ENCODE measurements at places on chromosomes 12 and 14. TPM values are rescaled to one million over a fixed set of nuclear protein-coding genes. Genes with fewer than 3 reads are reported as not detected.

The TAS2R46 gene
- total RNA-seq, result 0.98 TPM

The METTL25 gene
- total RNA-seq, result 9.7 TPM

- no peak for DNase-seq
These were observed 131.8 kb downstream of the TBX5 start for GRCh38 chr12:114274131-114274530.

- DNase-seq, result no peak
These were observed 251.4 kb upstream of the ATP2B1 start for GRCh38 chr12:89960011-89960507.

DNA sequence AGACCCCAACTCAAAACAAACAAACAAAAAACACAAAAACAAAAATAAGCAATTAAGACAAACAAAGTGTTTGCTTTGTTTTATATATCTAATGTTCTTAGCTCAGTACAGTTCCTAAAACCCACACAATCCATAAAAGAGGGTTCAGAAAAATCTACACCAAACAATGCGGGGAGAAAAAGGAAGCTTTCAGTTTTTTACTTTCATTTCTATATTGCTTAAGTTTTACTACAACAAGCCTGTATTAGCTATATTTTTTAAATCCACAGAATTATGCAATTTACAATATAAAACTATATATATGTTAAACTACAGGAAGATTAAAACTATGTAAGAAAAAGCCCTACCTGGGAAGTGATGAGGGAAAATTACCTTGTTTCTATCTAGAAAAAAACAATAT is 41.4 kb downstream of the CLIP1 start:
- DNase-seq, result no peak

DNA sequence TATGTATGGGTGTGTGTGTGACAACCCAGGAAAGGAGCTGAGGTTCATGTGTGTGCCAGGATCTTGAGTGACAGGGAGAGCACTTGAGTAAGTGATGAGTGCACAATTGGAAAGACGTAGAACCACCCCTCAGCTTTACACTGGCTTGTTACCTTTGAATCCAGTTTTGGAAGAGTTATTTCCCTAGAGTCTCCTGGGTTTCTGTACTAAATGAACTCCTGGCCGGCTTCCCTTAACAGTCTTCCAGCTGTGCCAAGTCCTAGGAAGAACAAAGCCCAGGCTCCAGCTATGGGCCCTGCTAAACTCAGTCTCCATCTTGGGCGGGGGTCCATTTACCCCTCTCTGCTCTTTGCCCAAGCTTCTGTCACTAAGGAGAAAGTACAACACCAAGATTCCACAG is 19.7 kb upstream of the NR1H4 start:
- DNase-seq, result no peak

DNA sequence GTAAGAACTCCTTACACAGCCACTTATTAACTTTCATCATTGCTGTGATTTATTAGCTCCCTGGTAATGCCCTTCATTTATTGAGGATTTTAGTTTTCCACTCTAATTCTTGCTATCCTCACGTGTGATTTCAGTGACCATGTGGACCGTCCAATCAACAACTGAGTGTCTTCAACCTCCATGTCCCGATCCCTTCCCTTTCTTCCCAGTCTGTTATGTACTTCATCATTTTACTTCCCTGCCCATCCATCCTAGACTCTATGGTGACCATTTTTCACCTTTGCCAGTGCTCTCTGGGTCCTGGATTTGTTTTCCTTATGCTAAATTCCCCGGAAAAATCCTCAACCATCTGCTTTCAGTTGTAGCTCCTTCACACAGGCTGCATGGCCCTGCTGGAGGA is 111.0 kb downstream of the MSRB3 start:
- DNase-seq, result no peak

- no peak for DNase-seq
These were observed 34.1 kb downstream of the RAD51B start for GRCh38 chr14:67853715-67854114.

DNA sequence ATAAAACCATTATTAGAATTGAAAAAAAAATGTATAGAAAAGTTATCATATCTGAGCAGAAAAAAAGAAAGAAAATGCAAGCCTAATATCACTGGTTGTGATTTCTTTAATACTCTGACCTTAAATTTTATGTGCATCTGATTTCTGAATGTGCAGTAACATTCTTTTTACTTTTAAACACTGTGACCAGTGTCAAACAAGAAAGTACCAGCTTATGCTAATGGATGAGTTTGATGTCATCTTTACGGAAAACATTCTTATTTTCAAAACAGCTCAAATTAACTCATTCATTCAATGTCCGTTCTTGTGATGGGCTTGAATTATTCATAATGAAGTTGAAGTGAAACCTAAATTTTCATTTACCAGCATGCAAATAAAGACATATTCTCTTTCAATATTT is at the start of gene TAS2R50:
Gene TAS2R50 (minus strand): TSS at position 101 of the 400 bp plus-strand sequence. CDS start 52 bp downstream, at position 49.
- no peak for DNase-seq
